ENCODE measurements at places on chromosomes 12 and 14. TPM values are rescaled to one million over a fixed set of nuclear protein-coding genes. Genes with fewer than 3 reads are reported as not detected.

DNA sequence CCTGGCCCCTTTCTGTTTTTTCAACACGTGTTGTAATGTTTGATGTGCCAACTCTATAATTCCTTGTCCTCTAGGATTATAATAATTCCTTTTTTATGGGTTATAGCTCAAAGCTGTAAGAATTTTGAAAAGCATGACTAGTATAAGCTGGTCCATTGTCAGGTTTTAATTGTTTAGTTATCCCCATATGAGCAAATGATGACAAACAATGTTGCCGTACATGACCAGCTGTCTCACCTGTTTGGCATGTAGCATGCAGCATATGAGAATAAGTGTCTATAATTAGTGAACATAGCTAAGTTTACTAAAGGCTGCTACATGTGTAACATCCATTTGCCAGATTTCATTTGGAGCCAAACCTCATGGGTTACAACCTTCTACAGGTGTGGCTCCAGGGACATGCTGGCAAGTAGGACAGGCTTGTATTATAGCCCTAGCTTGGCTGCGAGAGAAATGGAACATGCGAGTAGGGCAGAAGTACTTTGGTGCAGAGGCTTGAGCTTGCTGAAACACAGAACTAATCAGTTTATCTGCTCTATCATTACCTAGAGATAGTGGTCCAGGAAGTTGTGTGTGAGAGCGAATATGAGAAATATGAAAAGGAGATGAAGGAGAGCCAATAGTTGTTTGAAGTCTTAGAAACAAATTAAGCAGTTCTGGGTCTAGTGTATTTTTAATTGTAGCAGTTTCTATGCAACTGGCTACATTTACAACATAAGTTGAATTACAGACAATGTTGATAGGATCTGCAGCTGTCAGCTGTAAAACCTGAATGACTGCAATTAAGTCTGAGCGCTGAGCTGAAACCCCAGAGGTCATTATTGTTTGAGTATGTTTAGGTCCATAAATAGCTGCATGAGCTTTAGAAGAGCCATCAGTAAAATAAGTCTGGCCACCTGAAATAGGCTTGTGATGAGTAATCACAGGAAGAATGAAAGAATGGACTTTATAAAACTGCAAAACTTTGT, 22.6 kb upstream of the MAPKAPK5 start:
- H3K4me3 ChIP-seq: no peak overlapping the region
- no peak overlapping the region for H3K27ac ChIP-seq
- H3K27me3 ChIP-seq: peaks cover 8% of the 10 kb centered on the region
- H3K36me3 ChIP-seq: no peaks in the 10 kb centered on the region
- DNase-seq: no peak

DNA sequence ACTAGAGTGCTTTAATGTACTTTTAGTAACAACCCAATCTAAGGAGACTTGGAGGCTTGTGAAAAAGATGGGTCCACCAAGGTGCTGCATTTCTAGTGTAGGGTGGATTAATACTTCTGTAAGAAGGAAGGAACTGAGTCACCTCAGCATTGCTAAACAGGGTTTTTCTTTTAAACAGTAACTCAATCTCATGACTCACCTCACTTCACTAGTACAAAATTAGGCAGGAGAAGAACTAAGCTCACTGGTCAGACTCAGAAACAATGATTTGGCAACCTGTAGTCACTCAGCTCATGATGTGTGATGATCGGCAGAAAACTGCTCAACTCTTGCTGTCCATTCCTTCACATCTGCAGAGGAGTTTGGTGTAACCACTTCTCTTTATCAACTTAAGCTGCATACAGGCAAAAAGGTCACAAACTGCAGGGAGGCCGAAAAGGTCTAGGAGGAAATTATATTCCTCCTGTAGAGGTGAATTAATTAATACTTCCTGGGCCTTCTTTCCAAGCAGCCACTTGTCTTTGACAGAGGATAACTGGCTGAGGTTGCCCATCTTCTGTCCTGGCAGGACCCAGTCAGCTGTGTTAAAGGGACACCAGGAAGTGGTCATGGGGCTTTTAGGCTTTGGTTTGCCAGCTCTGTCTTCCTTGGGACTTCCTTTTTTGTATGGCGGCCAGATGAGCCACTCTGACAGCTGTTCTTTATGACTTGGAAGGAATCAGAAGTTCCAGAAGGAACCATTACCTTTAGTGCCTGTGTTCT, 466.9 kb downstream of the FUT8 start:
- peaks cover 14% of the 10 kb centered on the region for H3K4me1 ChIP-seq
- no peak overlapping the region for H3K4me3 ChIP-seq
- peaks cover 2% of the 10 kb centered on the region for H3K36me3 ChIP-seq
- H3K27ac ChIP-seq: peak overlapping the region; percentile 74
- H3K27me3 ChIP-seq: no peaks in the 10 kb centered on the region

DNA sequence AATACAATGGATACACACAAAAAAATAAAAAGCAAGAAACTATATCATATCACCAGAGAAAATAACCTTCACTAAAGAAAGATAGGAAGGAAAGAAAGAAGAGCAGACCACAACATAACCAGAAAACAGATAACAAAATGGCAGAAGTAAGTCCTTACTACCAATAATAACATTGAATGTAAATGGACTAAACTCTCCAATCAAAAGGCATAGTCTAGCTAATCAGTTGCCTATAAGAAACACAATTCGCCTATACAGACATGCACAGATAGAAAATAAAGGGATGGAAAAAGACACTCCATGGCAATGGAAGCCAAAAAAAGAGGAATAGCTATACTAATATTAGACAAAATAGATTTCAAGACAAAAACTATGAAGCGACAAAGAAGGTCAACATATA, 8.9 kb upstream of the TAS2R30 start:
- no peak overlapping the region for H3K4me3 ChIP-seq
- no peak overlapping the region for H3K27ac ChIP-seq
- peaks cover 9% of the 10 kb centered on the region for H3K4me1 ChIP-seq
- H3K27me3 ChIP-seq: no peaks in the 10 kb centered on the region
- peaks cover 52% of the 10 kb centered on the region for H3K36me3 ChIP-seq

GRCh38 chr12:103272949-103273348, 222.8 kb downstream of the C12orf42 start:
- H3K36me3 ChIP-seq: no peaks in the 10 kb centered on the region
- peaks cover 15% of the 10 kb centered on the region for H3K4me1 ChIP-seq
- no peak overlapping the region for H3K4me3 ChIP-seq
- H3K27ac ChIP-seq: no peak overlapping the region

DNA sequence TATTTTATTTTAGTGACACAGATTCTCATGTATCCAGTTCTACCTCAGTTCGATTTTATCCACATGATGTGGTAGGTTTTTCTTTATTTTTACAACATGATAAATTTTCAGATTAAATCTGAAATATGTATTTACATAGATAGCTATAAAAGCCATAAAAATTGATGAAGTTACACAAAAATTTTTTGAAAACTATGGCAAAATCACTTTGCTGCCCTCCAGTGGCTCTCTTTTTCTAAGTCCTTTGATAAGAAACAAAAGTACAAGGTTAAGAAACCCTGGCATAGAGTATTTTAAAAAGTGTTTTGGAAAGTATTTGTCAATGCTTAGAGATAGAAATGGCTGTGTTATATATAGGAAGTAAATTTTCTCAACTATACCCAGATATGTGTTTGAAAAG, 104.2 kb downstream of the PCNX1 start:
- no peak overlapping the region for H3K4me3 ChIP-seq
- peaks cover 26% of the 10 kb centered on the region for H3K4me1 ChIP-seq
- no peaks in the 10 kb centered on the region for H3K27me3 ChIP-seq
- H3K36me3 ChIP-seq: peaks cover 21% of the 10 kb centered on the region
- no peak for DNase-seq

DNA sequence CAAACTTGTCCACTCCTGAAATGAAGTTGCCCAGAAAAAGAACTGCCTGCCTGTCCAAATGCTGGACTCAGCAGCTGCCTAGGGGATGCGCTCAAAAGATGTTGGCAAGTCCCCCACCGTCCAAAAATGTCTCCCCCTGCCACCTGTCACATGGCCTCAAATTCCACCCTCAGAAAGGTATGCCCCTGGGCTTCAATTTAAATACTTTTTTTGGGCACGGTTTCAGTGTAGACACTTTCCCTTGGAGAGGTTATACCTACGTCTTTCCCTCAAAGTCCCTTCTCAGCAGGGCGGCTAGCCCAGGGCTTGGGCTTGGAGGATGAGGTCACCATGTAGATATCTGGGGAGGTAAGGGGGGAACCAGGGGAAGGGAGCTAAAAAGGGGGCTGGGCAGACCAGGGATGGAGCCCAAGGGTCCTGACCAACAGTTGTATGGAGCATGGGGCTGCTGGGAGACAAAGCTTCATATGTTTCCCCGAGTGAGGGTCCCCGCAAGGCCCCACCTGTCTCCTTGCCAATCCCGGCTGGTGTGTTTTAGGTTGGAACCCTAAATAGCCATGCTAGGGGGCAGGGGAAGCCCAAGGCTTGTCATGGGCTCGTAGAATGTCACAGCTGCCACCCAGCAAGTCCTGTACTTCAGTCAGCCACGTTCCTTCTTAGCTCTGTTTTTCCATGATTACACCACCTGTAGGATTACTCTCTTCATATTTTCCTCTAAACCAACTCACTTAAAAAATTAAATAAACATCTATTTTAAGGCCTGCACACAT, 131.2 kb upstream of the TBX3 start:
- DNase-seq: no peak
- peaks cover 28% of the 10 kb centered on the region for H3K27me3 ChIP-seq
- H3K27ac ChIP-seq: no peak overlapping the region
- no peaks in the 10 kb centered on the region for H3K36me3 ChIP-seq
- no peak overlapping the region for H3K4me3 ChIP-seq

DNA sequence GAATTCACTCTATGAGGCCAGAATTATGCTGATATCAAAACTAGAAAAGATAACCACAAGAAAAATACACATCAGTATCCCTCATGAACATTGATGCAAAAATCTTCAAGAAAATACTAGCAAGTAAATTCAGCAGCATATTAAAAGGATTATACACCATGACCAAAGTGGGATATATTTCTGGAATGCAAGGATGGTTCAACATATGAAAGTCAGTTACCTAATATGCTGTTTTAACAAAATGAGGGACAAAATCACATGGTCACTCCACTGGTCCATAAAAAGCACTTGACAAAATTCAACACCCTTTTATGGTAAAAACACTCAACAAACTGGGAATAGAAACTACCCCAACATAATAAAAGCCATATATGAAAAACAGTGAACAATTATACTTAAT, 40.3 kb downstream of the TECPR2 start:
- no peak for DNase-seq
- peaks cover 47% of the 10 kb centered on the region for H3K36me3 ChIP-seq
- no peak overlapping the region for H3K27ac ChIP-seq
- H3K4me1 ChIP-seq: no peaks in the 10 kb centered on the region

DNA sequence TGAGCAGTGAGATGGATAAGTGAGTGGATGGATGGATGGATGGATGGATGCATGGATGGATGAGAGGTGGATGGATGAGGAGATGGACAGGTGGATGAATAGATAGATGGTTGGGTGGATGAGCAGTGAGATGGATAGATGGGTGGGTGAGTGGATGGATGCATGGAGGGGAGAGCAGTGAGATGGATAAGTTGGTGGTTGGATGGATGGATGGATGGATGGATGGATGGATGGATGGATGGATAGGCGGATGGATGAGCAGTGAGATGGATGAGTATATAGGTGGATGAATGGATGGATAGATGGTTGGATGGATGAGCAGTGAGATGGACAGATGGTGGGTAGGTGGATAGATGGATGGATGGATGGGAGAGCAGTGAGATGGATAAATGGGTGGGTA, 30.6 kb downstream of the LRRC74A start:
- peaks cover 3% of the 10 kb centered on the region for H3K27me3 ChIP-seq
- H3K27ac ChIP-seq: no peak overlapping the region
- DNase-seq: no peak
- H3K4me3 ChIP-seq: no peak overlapping the region

Gene SSPN
- not detected for total RNA-seq

Gene HIF1A
- total RNA-seq: 157 TPM

Gene KRT79
- 0.95 TPM for total RNA-seq
